ENCODE measurements at places on chromosomes 1 and 21. TPM values are rescaled to one million over a fixed set of nuclear protein-coding genes. Genes with fewer than 3 reads are reported as not detected.

- DNase-seq = no peak
These were observed 81.5 kb upstream of the EDEM3 start for GRCh38 chr1:184836141-184836540.

DNA sequence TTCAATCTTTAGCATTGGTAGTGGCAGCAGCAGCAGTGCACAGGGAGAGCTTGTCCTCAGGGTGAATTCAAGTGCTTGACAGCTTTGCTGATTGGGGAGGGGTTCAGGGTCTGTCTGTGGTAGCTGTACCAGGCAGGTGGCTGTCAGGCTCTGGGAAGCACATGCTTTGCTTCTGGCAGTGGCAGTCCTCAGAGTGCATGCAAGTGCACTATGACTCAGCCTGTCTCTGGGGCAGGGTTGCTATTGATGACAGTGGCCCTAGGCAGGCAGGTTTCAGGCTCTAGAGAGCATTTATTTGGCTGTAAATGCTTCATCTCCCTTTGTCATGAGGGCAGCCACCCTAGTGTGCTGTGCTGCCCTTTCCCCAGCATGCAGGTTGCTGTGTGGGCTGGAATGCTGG lies 251.9 kb upstream of the LRRC7 start:
- DNase-seq = no peak

DNA sequence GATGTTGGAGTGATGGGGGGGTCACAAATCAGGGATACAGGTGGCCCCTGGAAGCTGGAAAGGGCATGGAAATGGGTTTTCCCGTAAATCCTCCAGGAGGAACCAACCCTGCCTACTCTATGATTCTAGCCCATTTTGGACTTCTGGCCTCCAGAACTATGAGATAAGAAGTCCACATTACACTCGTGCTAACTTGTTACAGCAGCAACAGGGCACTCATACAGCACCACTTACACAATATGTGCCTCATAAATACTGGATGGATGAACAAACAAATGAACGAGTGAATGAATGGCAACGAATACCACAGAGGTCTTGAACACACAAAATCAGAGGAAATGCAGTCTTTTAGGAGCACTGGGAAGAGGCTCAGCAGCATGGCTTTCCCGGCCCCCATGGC lies 531.3 kb downstream of the NPHP4 start:
- no peak for DNase-seq

DNA sequence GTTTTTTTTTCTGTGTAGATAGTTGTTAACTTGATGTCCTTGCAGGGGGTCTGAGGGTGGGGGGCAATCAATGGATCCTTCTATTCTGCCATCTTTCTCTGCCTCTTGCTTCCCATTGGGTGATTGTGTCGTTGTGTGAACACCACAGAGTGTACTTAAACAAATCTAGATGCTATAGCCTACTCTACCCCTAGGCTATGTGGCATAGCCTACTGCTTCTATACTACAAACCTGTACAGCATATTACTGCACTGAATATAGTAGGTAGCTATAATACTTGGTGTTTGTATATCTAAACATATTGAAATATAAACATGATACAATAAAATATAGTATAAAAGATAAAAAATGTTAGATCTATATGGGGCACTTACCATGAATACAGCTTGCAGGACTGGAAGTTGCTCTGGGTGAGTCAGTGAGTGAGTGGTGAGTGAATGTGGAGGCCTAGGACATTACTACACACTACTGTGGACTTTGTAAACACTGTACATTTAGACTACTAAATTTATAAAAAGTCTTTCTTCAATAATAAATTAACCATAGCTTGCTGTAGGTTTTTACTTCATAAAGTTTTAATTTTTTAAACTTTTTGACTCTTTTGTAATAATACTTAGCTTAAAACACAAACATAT lies 105.4 kb downstream of the CENPF start:
- DNase-seq = no peak

DNA sequence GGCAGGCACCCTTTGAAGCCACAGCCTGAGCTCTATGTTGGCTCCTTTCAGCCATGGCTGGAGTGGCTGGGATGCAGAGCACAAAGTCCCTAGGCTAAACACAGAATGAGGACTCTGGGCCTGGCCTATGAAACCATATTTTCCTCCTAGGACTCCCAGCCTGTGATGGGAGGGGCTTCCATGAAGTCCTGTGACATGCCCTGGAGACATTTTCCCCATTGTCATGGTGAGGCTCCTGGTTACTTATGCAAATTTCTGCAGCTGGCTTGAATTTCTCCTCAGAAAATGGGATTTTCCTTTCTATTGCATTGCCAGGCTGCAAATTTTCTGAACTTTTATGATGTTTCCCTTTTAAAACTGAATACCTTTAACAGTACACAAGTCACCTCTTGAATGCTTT lies 61.3 kb downstream of the VCAM1 start:
- peak; percentile 26 for DNase-seq

- DNase-seq = no peak
These were observed 123.8 kb upstream of the CHRM3 start for GRCh38 chr1:239262538-239262937.

GRCh38 chr1:1629430-1630190 lies 2.4 kb upstream of the MMP23B start:
- DNase-seq = no peak

DNA sequence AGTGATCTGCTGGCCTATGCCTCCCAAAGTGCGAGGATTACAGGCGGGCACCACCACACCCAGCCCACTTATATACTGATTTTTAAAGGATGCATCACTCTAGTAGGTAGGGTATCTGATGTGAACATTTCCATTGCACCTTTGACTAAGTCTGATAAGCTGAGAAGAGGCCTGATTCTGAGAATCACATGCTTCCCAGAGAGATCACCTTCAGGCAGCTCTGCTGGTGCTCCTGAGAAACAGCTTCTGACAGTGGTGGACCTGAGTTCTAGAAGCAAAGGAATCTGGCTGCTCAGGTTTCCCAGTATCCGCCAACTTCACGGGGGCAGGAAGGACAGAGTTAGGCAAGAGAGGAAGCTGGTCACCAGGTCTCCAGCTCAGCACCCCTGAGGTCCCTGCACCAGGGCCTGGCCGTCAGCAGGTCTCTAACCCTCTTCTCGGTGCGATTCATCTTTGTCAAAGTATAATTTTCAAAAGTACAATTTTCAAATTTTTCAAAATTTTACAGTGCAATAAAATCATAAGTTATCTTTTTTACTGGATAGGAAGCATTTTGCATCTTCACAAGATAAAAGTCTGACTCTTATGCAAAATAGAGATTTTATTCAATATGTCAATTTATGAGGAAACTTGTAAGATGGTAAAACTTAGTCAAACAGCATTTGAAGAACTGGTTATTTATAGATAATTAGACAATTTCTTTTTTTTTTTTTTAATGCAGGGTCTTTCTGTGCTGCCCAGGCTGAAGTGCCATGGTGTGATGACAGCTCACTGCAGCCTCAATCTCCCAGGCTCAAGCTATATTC lies 25.8 kb upstream of the MPZL1 start:
- no peak for DNase-seq

DNA sequence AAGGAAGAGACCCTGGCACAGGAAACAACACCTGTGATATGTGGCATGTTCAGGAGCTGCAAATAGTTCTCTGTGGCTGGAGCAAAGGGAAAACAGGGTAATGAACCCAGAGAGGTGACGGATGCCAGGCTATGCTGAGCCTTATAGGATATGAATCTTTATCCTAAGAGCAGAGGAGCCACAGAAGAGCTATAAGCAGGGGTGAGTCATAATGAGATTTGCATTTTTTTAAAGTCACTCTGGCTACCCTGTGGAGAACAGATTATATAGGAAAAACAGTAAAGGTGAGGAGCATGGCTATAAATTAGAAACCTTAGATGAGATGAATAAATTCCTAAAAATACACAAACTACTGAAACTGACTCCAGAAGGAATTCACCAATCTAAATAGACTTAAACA lies 12.8 kb upstream of the MPL start:
- no peak for DNase-seq

DNA sequence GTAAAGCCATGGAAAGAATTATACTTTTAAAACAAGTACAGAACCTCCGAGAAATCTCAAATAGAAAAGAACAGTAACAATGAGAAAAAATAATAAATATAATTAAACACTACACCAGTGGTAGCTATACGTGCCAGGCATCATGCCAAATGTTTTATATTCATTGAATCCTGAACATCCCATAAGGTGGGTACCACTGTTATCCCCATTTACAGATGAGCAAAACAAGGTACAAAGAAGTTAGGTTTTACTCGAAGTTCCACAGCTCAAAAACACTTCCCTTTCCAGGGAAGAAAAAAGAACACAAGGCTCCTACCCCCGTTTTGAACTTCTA lies 33.4 kb downstream of the JAK1 start:
- DNase-seq = no peak

GRCh38 chr1:65955503-65955902 lies 162.8 kb downstream of the PDE4B start:
- no peak for DNase-seq

- DNase-seq = no peak
These were observed 30.2 kb downstream of the RUNX3 start for GRCh38 chr1:24899581-24900485.

- peak; percentile 90 for DNase-seq
These were observed 12.0 kb downstream of the PPFIA4 start for GRCh38 chr1:203038217-203038741.

DNA sequence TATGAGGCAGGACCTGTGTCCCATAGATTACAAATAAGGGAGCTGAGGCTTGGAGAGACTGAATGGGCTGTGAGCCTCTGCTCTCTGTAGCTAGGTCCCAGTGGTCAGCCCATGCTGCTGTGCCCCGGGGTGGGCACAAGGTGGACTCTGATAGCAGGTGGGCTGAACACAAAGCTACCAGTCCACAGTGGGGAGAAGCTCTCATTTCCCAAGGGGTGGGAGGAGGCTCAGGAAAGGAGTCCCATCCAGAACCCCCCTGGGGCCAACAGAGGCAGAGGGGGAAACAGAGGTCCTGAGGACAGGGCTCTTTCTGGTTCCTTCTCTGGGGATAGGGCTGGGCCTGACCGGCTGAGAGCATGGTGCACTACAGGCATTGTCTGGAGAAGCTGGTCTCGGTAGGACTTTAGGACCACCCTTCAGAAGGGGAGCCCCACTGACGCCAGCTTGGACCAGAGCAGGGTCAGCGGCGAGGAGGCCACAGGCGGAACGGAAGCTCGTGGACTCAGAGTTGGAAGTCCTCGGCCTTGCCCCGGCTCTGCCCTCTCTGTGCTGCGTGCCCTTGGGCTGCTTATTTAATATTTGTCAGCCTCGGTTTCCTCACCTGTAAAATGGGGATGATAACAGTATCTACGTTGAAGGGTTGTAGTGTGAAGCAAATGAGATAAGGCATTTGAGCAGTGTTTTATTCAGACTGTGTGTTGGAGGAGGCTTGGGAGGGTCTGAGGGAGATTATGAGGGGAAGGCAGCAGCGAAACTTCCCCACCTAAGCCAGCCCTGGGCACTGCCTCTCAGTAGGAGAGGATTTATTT lies 26.6 kb downstream of the SDE2 start:
- DNase-seq = no peak

DNA sequence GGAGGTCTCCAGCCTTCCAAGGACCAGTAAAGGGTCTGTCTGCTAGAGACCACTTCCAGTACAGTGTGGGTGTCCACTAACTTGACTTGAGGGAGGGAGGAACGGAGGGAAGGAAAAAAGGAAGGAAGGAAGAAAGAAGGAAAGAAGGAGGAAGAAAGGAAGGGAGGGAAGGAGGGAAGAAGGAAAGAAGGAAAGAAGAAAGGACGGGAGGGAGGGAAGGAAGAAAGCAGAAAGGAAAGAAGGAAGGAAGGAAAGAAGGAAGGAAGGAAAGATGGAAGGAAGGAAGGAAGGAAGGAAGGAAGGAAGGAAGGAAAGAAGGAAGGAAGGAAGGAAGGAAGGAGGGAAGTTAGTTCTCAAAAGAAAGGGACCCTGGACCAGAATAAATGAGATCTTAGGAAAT lies 26.8 kb upstream of the HSD3B1 start:
- DNase-seq = no peak

DNA sequence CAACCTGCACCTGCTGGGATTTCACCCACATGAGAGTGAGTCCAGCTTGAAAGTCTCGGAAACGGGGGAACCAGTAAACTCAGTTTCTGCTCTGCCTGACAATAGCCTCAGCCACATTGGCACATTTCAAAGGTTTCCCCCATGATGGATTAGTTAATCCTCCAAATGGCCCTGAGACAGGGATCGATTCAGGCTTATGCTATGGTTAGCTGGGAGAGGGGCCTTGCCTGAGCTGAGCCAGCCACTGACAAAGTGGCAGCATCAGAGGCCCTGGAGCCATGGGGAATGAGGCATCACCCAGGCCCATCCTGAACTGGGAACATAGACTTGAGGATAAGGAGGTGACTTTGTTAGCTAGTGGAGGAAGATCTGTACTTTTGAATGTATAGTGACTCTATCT lies 2.9 kb upstream of the CLSTN1 start:
- no peak for DNase-seq

DNA sequence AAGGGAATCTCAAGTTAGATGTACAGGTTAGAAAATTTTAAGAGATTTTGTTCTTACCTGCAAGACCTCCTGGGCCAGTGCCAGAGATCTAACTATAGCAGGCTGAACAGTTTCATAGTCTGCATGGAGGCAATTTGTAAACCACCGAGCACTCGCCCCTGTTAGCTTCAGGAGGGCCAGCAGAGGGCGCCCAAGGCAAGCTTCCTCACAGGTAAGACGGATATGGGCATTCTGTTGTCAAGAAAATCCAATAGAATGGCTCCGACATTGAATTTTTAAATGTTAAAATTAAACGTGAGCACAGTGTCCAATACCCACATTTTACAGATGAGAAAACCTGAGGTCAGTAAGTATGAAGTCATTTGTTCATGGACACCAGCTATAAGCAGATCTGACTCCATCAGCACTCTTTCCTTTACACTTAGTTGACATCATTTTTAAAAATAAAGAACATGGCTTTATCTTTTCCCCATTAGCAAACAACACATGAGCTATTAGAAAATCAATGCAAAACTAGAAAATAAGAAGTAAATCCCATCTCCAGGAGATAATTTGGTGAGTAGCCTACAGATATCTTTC lies 2.2 kb downstream of the REG4 start:
- peak; percentile 64 for DNase-seq

DNA sequence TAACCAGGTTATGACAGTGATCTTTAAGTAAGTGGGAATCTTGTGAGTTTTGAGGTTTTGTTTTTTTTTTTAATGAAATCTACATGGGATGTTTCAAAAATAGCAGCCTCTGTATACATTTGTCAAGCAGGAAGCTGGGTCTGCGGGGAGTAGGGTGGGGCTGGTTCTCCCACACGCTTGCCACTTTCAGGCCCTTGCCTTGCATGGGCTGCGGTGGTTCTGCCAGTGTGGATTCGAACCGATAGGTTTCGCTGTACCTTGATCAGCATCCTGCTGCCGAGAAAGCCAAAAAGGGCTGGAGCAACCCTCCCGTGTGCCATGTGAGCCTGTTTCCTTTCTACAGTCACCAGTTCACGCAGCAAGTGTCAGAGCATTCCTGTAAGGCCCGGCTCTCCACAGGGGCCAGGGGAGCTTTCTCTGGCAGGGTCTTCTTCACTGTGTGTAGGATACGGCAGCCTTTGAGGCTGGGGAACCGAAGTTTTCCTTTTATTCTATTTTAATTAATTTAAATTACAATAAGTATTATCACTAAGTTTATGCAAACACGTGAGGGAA lies 79.2 kb upstream of the SAMD11 start:
- no peak for DNase-seq

ZNF648 gene
- not detected for total RNA-seq

CCT8 gene
- total RNA-seq = 265 TPM

DCDC2B gene
- total RNA-seq = not detected

C1orf141 gene
- not detected for total RNA-seq

AADACL3 gene
- total RNA-seq = not detected

CYP4Z1 gene
- total RNA-seq = not detected

BRINP3 gene
- not detected for total RNA-seq

MUTYH gene
- 11.4 TPM for total RNA-seq
